ENCODE measurements at places on chromosomes 5 and 9.

GRCh38 chr5:177509381-177509951 lies at the start of gene DOK3:
DOK3 (minus strand) TSS chr5:177509826; CDS start chr5:177509540, 286 bp downstream.
- no peak for DNase-seq

DNA sequence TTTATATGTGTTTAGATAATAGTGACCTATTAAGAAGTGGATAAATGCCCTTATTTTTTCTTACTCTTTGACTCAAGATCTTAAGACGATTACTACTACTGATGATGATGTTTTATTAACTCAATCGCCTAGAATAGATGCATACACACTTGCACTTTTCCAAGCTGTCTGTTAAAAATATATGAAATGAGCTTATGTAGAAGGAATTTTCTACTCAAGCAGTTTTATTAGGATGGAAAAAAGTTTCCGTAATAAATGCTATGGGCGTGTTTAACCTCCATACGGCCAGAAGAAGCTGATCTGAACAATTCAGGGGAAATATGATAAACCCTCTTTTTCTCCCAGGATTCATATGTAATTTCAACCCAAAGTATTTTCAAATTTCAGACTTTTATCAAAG lies 455.7 kb upstream of the MPDZ start:
- no peak for DNase-seq

DNA sequence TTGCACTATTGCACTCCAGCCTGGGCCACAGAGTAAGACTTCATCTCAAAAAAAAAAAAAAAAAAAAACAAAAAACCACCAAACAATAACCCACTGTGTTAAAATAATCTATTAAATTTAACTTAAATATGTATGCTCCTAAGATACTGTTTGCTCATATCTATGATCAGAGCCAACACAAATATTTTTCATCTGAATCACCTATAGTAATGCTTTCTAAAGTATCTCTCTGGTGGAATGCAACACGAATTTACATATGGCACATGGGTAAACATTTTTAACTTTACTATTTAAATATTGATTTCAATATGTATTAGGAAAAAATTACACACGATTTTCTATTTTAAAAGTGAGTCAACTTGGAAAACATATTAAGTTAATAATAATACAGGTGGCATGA lies 196.4 kb downstream of the RFX3 start:
- no peak for DNase-seq

DNA sequence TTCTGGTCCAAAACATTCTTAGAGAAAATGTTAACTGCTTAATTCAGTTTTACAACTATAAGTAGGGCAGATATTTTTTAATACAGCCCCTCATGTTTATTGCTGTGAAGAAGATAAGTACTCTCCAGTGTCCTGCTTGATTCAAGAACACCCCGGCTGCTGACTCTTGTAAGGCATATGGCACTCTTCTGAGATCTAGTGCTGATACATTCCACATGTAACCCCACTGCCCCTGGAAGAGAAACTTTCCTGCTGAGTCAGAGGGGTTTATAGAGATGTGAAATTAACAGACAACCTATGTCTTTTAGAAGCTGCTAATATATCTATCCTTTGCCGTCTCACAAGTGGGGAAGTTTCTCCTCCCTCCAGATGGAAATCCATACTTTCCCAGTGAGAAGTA lies 1.0 kb upstream of the MINAR2 start:
- DNase-seq = no peak

GRCh38 chr5:135482381-135482933 lies 30.3 kb upstream of the TIFAB start:
- no peak for DNase-seq

- no peak for DNase-seq
These were observed 121.1 kb downstream of the SPATA31D1 start for GRCh38 chr9:82109626-82110025.

DNA sequence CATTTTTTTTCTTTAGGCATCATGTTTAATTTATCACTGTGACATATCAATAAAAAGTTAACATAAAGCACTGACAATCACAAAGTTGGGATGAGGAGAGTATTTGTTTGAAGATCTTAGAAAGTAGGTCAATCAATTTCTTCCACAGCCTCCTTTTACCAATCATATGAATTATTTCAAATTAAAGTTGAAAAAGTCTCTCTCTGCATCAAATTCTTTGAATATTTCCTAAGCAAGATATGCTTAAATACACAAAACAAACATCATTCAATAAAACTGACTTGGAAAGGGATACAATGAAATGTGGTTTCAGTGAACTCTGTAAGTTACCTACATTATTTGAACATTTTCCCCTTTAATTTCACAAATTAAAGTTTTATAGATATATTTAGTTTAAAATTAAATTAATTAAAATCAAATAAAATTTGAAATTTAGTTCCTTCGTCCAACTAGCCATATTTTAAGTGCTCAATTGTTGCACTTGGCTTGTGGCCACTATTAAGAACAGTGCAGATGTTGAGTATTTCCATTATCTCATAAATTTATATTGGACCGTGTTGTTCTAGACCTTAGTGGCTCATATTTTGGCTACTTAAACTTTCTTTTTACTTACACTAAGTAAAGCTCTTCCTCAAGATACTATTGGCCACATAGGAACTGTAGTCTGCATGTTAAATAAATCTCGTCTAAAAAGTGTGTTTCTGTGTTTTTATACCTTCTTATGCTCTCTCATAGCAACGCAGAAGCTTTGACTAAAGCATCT lies 949.7 kb upstream of the NUDT12 start:
- DNase-seq = no peak

DNA sequence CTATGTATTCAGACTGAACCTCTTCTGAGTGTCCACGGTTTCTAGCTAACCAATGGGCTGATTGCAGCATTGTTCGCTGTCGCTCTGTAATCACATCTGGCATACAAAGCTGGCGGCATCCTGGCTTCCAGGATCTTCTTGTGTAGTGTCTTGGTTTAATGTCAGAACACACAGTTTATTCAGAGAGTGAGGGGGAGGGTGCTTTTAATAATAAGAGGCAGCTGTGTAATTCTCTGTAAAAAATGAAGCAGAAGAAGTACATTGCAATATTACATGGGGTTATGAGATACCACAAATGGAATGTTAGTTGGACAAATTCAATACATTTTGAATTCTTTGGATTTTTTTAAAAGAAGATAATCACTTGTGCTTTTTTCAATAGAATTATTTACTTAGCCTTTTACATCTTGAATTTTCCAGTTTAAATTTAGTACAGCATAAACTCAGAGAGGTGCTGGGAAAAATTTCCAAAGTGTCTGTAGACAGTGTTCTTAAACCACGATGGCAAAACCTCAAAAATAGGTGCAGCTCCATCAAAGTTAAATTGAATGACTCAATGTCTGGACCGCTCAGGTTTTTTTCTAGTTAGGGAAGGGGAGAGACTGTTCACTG lies 206.0 kb downstream of the PCSK1 start:
- DNase-seq = no peak

Data from stimulated activated CD4-positive, alpha-beta T cell treated with anti-CD3 and anti-CD28 coated beads, TNF-alpha, amount 100 ng/mL, for 1 hour (primary cell).